ENCODE measurements at places on chromosomes 1 and 21. TPM values are rescaled to one million over a fixed set of nuclear protein-coding genes. Genes with fewer than 3 reads are reported as not detected.

RGS5 gene
- total RNA-seq = 12.7 TPM

GRCh38 chr21:17146426-17146825 lies 366.4 kb upstream of the CXADR start:
- no peaks in the 10 kb centered on the region for H3K4me1 ChIP-seq
- H3K4me3 ChIP-seq = no peak overlapping the region
- H3K27ac ChIP-seq = no peak overlapping the region
- no peaks in the 10 kb centered on the region for H3K36me3 ChIP-seq
- DNase-seq = no peak
- H3K27me3 ChIP-seq = no peaks in the 10 kb centered on the region

DNA sequence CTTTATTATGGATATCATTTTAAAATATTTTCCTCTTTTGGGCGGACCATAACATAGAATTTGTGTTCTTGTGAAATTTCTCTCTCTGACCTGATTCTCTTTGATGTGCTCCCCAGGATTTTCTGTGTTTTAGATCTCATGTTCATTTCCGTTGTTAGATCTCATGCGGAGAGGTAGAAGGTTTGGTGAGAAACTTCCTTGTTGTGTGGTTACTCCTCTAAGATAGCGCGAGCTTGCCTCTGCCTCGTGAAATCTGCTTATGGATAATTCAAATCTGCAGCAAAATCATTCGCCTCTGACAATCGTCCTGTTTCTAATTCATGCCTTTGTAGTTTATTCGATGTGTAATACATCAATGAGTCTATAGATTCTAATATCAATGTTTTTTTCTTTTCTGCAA lies 580.4 kb downstream of the USP25 start:
- DNase-seq = no peak
- H3K4me1 ChIP-seq = no peaks in the 10 kb centered on the region
- no peaks in the 10 kb centered on the region for H3K27me3 ChIP-seq

- H3K4me3 ChIP-seq = no peak overlapping the region
- H3K4me1 ChIP-seq = no peaks in the 10 kb centered on the region
- DNase-seq = no peak
- H3K27ac ChIP-seq = no peak overlapping the region
Observed at GRCh38 chr21:35749904-35750303, 310.4 kb downstream of the SETD4 start.

DNA sequence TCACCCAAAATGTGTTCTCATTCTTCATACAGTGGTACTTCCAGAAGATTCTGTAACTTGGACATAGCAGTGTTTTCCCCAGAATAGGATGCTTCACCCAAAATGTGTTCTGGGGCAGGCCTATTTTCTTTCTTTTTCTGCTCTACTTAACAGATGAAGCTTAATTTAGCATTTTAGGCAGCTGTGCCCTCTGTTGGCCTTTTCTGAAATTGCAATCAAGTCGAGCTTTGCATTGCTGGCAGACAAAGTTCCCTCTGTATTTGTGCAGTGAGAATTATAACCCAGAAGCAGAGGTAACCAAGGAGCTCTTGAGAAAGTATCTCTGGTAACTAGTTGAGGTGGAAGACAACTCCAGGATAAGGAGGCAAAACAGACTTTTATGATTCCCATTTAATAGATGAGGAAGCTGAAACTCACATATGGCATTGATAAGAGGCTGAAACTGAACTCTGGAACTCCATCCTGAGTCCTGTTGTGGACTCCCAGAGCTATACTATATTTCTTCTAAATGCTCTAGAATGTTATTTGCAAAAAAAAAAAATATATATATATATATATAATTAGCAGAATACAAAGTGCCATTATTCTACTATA lies 50.3 kb upstream of the L1TD1 start:
- no peaks in the 10 kb centered on the region for H3K36me3 ChIP-seq
- no peaks in the 10 kb centered on the region for H3K4me1 ChIP-seq
- peak; percentile 34 for DNase-seq
- H3K27me3 ChIP-seq = no peaks in the 10 kb centered on the region

C4BPB gene
- total RNA-seq = 99.8 TPM

DNA sequence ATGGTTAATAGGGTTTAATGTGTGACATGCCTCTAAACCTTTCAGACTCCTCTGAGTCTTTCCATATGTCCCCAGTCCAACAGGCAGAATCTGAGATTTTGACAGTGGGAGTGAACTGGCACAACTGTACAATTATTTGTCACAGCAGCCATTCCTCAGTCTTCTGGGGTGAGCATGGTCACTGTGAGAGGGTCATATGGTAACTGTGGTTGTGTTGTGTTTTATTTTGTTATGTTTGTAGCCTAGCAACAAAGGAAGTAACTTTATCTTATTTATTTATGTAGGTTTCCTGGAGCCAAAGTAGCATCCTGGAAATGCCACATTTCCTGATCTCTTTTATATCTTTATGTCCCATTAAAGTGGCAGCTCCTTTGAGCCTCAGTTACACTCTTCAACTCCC lies 1067.9 kb downstream of the TTLL7 start:
- H3K27ac ChIP-seq = no peak overlapping the region
- no peaks in the 10 kb centered on the region for H3K4me1 ChIP-seq

DNA sequence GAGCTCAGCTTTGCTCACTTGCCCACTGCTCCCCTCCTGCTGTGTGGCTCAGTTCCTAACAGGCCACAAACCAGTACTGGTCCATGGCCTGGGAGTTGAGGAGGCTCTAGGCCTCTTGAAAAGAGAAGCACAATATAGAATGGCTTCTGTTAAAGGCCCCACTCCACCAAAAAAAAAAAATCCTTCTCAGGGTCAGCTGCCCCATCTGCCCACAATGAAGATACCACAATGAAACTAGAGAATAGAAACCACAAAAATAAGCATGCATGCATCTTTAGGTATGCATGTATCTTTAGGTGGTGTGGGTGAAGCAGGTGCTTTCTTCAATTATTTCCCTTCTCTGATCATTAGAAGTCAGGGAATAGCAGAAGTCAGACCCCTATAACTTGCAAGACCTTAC lies 620.4 kb upstream of the BEND5 start:
- H3K4me3 ChIP-seq = no peak overlapping the region
- no peaks in the 10 kb centered on the region for H3K27me3 ChIP-seq
- no peak for DNase-seq
- no peak overlapping the region for H3K27ac ChIP-seq
- H3K36me3 ChIP-seq = no peaks in the 10 kb centered on the region

DNA sequence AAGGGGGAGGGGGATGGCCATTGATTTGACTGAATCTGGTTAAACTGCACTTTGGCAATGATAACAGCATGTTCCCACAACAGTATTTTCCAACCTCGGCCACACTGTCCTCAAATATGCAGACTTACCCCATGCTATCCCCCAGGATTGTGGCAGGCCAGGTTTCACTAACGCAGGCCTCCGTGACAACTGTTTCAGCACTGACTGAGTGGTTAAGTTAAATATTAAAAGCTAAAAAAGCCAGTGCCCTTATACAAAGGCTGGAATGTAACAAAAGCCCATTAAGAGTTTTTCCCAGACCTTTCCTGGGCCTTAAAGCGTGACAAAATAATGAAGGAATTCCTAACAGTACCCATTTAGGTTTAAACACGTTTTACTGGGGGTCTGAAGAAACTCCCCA lies 202.9 kb downstream of the USP25 start:
- no peaks in the 10 kb centered on the region for H3K4me1 ChIP-seq
- H3K27ac ChIP-seq = no peak overlapping the region
- H3K36me3 ChIP-seq = no peaks in the 10 kb centered on the region
- no peak overlapping the region for H3K4me3 ChIP-seq
- DNase-seq = no peak

DNA sequence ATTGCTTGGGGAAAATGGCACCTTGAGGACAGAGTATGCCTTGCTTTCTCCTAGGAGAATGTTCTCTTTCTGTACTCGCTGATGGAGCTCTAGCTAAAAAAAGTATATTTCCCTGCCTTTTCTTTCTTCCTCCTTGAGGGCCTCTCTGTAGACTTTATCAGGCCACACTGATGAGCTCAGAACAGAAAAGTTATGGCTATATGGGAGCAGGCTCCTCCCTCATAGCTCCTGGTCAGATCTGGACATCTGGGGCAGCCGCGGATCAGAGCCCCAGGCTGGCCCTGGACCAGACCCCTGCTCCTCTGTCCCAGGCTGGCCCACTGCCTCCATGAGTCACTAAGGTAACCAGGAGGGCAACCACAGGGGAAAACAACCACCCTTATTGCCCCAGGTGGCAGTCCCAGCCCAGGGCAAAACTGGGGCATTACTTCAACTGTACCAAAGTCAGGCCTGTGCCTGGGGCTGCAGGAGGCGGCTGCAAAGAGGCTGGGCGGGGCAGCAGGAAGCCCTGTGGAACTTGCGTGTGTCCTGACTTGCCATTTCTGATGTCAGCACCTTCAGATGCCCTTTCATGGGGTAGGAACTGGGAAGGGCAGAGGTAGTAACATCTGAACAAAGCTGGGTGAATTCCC lies 26.3 kb upstream of the ZNF648 start:
- H3K36me3 ChIP-seq = no peaks in the 10 kb centered on the region
- peaks cover 52% of the 10 kb centered on the region for H3K4me1 ChIP-seq
- no peak for DNase-seq
- H3K27me3 ChIP-seq = no peaks in the 10 kb centered on the region

DNA sequence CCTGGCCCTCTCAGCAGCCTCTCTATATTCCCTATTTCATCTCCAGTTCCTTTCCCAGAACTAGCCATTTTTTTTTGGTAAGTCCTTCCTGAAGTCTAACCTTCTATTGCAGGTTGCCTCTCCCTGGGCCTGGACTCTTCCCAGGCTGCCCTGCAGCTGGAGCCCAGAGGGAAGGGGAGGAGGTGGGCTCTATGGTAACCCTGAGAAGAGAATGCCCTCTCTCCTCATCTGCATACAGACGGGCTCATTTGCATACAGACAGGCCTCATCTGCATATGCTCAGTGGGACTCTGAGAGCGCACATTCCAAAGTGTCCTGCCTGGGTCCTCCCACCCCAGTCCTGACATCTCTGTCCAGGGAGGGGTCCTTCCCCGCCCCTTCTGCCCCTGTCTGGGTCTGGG lies 32.7 kb downstream of the RHBG start:
- H3K4me3 ChIP-seq = no peak overlapping the region
- no peaks in the 10 kb centered on the region for H3K27me3 ChIP-seq
- peaks cover 29% of the 10 kb centered on the region for H3K4me1 ChIP-seq
- no peaks in the 10 kb centered on the region for H3K36me3 ChIP-seq

- no peaks in the 10 kb centered on the region for H3K4me1 ChIP-seq
- H3K36me3 ChIP-seq = no peaks in the 10 kb centered on the region
- no peak overlapping the region for H3K4me3 ChIP-seq
- no peaks in the 10 kb centered on the region for H3K27me3 ChIP-seq
Observed at GRCh38 chr1:100213141-100213540, 35.1 kb upstream of the LRRC39 start.

DNA sequence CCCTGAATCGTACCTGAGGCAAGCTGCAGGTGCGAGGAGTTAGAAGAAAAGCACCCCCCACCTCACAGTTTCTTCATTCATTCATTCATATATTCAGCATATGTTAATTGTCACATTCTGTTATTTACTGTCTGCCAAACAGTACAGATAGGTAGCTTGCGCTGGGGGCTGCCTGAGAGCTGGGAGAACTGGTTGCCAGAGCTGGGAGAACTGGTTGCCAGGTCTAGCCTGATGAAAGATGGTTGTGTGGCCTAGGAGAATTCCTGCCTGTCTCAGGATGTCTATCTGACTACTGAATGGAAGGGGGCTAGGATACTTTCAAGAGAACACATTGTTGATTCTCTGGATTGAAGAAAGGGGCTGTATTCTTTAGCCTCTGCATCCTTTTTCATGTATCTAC lies 225.9 kb upstream of the POU3F1 start:
- no peak for DNase-seq
- no peaks in the 10 kb centered on the region for H3K27me3 ChIP-seq
- H3K36me3 ChIP-seq = no peaks in the 10 kb centered on the region
- no peak overlapping the region for H3K4me3 ChIP-seq

DDI2 gene
- 53.1 TPM for total RNA-seq

GRCh38 chr1:50994997-50995396 lies 25.0 kb downstream of the CDKN2C start:
- H3K27me3 ChIP-seq = no peaks in the 10 kb centered on the region
- H3K27ac ChIP-seq = no peak overlapping the region
- no peaks in the 10 kb centered on the region for H3K36me3 ChIP-seq
- no peaks in the 10 kb centered on the region for H3K4me1 ChIP-seq
- no peak overlapping the region for H3K4me3 ChIP-seq

DNA sequence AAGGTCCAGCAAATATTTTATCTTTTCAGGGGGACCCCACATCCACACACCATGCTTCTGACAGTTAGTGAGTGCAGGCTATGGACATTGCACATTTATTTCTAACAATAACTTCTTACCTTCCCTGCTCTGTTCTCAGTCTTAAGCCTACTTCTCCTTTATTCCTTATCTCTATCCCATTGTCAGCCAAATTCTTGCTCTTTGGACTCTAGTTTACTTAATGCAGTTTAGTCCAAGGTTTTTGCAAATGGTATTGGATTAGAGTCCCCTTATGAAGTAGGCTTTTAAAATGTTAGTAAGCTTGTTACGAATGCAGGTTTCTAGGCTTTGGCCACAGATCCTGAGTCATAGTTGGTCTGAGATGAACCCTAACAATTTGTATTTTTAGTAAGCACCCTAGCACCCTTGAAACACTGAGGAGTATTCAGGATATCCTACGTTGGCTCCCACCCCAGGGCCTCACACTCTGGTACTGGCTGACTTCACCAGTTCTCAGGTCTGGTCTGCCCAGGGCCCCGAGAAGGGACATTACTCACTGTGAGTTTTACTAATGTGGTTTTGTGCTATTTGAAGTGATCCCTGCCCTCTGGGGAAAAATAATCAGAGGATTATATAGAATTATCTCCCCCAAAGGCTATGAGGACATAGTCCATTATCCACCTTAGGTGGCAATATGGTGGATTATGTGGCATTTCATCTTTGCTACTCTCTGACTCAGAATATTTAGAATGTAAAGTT lies 239.5 kb downstream of the TGFB2 start:
- peak; percentile 46 for DNase-seq
- no peaks in the 10 kb centered on the region for H3K36me3 ChIP-seq
- no peak overlapping the region for H3K4me3 ChIP-seq
- no peaks in the 10 kb centered on the region for H3K27me3 ChIP-seq
- peak overlapping the region; percentile 72 for H3K27ac ChIP-seq
- peaks cover 30% of the 10 kb centered on the region for H3K4me1 ChIP-seq

Data from Caco-2 (cell line).